T-helper 22 cell (primary cell): ENCODE measurements at places on chromosomes 5 and 9.

DNA sequence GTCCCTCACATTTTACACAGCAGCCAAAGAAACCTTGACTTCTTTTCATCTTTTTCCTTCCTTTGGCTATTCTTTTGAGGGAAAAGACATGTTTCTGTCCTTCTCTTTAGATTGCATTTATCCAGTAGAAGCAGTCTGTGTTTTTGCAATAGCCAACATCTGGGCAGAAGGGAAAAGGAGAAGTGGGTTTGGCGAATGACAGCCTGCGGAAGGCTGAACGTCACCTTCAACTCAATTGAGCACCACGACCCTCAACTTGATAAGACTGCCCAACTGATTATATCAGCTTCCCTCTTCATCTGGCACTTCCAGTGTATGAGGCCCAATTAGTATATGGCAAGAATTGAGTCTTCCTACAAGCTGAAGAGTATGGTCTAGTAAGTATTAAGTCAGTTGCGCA, 1997.6 kb upstream of the WWC1 start:
- DNase-seq = no peak

DNA sequence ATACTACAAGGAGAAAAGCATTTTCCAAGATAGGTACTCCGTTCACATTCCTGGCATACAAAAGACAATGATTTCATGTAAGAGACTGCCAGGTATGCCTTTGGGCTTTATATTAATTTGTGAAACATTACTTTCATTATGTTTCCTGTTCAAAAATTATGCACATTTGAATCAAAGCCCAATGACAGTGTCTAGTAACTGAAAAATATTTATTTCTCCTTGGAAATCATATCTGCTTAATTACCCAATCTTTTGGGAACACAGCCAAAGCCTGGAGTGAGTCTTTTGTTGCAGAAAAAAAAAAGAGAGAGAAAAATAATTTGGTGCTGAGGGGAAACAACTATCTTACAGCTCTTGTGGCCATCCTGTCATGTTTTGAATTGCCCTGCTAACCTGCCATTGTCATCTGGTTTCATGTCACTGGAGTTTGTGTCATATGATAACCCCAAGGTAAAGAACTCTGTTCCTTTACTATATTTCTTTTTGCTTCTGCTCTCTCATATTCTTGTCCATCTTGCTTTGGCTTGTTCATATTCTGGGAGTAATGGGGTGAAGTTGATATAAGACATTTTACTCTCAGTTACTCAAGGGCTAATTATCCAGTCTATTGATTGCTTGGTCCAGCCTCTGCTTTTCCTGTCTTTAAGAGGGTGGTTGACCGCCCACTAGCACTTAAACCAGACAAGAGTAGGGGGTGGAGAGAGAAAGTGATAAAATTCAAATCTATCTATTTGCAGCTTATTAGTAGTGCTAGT, 238.3 kb upstream of the NUDT12 start:
- DNase-seq = no peak

DNA sequence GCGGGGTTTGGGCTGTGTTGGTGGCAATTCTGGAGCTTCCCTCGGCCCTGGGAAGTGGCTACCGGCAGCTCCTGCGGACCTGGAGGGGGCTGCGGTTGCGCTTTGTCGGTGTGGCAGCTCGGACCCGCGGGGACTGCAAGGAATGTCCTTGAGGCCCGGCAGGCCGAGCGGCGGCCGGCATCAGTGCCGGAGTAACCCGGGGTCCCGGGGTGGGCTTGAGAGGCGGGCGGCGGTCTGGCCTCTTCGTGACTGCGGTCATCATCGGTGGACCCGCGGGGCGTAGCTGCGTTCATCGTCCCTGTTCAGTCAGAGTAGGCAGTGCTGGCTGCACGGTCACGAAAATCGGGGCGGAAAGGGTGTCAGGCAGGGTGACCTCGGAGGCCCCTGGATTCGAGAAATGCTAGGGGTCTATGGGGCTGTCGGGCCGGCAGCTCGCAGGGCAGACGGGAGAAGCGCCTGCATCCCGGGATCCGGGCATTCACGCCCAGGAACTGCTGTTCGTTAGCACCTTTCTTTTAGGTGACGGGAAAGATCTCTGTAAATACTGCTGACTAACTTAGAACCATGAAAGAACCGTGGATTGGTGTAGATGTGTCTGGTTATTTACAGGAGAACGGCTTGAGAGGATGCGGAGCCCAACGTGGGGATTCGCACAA, 474 bp downstream of the HMGCR start:
- no peak for DNase-seq

- DNase-seq = no peak
Observed at GRCh38 chr9:72203205-72203803, 54.1 kb downstream of the GDA start.

GRCh38 chr9:108234811-108235210, 621.0 kb downstream of the ACTL7B start:
- DNase-seq = no peak

GRCh38 chr5:135139381-135140134, 105.5 kb upstream of the PITX1 start:
- DNase-seq = no peak

- no peak for DNase-seq
Observed at GRCh38 chr5:73388740-73389139, 59.8 kb downstream of the FOXD1 start.

GRCh38 chr9:34218446-34218845, 39.6 kb downstream of the UBAP1 start:
- DNase-seq = no peak

DNA sequence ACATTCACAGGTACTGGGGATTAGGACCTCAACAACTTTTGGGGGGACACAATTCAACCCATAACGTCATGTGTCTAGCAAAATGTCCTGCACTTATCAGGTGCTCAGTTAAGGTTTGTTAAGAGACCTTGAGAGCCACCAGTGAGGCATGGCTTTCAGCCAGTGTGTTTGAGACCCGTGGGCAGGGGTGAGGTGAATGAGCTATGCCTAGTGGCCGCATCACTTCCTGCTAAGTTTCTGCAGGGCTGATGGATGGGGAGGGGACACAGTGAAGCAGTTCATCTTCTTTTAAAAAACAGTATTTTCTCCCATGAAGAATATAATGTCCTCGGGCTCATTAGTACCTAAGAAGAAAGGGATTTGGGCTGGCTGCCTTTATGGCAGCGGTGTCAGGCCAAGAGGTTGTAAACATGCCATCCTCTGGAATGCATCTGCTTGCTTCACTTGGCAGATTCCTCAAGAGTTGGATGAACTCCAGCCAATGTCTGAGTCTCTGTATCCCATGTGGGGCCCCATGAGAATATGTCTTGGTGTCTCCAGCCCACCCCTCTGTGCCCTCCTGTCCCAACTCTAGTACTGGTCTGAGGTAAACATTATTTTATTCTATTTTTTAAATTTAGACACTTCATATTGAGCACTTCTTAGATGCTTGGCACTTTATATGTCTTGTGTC, 282.2 kb downstream of the CWC27 start:
- DNase-seq = no peak

- no peak for DNase-seq
Observed at GRCh38 chr9:72441848-72442607, 77.0 kb upstream of the ZFAND5 start.

- DNase-seq = no peak
Observed at GRCh38 chr9:83019246-83019645, 43.7 kb downstream of the RASEF start.

- peak; percentile 42 for DNase-seq
Observed at GRCh38 chr9:112074250-112075008, 100.7 kb downstream of the SUSD1 start.

DNA sequence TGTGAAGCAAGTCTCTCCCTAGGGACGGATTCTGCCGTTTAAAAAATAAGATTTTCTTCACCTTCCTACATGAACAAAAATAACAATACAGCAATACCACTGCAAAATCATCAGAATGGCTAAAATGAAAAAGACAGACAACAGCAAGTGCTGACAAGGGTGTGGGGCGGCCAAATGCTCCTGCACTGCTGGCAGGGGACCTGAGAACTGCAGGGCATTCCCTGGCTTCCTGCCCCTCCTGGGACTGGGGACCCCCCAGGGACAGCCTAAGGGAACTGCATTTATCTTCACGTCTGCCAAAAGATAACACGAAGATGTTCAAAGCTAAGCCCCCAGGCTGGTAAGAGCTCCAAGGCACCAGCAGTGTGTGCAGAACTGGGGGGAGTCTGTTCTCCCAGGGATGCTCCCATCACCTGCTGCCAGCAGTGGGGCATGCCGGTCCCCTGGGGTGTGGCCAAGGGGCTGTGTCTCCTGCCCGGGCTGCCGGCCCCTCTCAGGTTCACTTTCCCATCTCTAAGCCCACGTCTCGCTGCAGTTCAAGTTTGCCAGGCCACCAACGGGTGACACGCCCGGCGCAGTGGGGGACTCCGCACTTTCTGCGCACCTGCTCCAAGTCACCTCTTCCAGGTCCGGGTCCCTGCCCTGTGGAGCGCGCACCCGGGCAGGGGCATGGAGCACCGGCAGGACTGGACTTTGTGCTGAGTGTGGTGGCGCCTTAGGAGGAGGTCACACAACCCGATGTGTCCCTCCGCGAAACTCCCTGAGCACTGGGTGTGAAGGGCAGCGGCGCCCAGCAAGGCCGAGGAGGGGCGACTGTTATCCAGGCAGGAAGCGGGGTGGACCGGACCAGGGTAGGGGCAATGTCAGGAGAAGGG, 4.5 kb upstream of the EGFL7 start:
- DNase-seq = no peak

DNA sequence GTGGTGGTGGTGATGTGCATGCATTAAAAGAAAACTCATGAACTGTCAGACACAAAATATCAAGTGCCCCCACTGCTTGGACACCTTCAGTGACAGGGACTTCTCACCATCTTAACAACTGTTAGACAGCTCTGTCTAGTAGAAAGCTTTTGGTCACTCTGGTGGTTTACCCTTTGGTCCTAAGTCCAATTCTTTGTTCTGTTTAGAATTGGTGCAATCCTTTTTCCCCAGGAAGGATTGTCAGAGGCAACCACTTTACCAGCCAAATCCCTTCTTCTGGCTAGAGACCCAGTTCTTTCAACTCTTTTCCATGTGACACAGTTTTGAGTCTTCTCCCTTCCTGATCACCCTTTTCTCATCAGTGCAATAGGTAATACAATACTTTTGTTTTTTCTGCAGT, 140.2 kb downstream of the SEC61B start:
- no peak for DNase-seq

GRCh38 chr9:37523916-37524315, 38.2 kb downstream of the POLR1E start:
- no peak for DNase-seq

- DNase-seq = no peak
Observed at GRCh38 chr5:61567337-61567736, 235.3 kb downstream of the ZSWIM6 start.

DNA sequence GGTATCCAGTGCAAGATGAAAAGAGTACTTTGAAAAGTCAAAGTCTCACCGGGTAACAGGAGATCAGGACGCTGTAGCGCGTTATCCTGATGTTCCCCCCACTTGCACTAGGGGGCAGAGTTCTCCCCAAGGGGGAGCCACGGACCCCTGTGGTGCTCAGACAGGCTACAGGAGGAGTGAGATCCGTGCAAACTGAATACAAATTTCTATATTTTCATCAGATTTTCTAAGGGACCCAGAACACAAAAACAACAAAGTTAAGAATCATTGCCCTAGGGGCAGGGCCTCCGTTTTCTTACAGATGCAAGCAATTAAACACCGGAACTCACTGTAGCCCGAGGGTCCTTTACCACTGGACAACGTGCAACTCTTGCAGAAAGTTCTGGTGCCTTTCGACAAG, 2.0 kb downstream of the MYO10 start:
- no peak for DNase-seq

DNA sequence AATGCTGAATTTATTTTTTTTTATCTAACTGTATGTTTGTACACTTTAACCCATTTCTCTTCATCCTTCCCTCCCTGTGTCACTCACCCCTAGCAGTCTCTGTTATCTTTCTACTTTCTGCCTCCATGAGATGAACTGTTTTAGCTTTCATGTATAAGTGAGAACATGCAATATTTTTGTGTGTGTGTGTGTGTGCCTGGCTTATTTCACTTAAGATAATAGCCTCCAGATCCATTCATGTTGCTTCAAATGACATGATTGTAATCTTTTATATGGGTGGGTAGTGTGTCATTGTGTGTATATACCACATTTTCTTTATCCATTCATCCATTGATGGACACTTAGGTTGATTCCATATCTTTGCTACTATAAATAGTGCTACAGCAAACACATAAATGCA, 1023.9 kb downstream of the TLE1 start:
- DNase-seq = no peak

GRCh38 chr5:76271836-76272235, 131.2 kb upstream of the IQGAP2 start:
- DNase-seq = no peak

DNA sequence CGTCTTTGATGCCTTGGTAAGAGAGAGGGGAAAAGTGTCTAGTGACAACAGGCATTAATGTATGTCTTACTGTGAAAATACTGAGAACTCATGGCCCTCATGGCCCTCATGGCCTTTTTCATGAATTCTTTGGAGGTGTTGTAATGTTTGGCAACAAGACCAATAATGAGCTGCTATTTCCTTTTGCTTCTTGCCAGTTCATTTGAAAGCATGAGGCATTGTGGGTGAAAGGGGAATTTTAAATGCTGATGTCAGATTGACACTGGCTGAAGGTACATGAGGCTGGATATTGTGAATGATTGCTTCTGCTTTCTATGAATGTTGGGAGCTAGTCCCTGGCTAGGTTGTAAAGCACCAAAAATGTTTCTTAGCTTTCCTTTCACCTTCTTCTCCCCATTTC, 79.2 kb downstream of the DOCK2 start:
- no peak for DNase-seq
